ENCODE measurements at places on chromosomes 4 and X.

DNA sequence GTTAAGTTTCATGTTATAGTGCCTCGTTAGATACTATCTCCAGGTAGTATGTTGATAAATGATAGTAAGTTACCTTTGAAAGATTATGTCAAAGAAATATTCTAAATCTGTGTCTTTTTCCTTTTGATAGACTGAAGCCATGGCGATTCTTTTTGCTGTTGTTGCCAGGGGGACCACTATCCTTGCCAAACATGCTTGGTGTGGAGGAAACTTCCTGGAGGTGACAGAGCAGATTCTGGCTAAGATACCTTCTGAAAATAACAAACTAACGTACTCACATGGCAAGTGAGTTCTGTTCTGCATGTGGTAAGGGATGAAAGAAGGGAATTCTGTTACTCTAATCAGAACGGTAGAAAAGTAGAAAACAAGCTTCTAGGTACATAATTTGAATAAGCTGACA lies 8.2 kb downstream of the VAMP7 start:
- no peak for DNase-seq

DNA sequence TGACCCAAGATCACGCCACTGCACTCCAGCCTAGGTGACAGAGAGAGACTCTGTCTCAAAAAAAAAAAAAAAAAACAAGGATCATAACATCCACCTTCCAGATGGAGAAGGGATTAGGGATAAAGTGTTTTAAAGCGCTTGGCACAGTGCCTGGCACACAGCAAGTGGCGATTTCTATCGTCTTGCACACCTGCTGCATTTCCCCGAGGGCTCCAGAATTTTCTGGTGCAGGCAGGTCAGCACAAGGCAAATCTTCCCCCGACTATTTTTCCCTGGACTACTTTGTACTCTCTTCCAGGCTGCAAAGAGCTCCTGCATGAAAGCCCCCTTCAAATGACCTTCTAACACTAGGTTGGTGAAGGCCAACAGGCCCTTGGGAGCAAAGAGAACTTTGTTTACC lies 57.3 kb downstream of the APBB2 start:
- DNase-seq: no peak

DNA sequence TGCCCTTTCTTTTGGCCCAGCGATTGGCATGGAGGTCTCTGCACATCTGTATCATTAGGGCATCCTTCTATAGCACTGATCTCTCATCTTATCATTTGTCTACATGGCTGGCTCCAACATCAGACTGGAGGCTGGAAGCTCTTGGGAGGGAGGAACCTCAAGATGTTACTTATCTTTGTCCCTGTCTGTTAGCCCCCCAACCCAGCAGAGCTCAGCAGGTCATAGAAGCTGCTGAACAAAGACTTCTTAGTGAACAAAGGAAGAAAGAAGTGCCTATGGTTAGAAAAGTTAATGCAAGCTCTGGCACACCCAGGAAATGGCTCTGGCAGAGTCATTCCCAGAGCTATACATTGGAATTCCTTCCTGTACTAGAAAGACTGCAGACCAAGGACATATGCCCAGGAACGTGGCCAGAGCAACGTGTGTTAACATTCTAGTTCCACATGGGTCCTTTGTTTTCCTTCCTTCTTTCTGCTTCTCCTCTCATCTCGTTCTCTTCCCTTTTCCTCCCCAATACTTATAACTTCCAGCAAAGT lies 74.0 kb downstream of the SEL1L3 start:
- DNase-seq: no peak

DNA sequence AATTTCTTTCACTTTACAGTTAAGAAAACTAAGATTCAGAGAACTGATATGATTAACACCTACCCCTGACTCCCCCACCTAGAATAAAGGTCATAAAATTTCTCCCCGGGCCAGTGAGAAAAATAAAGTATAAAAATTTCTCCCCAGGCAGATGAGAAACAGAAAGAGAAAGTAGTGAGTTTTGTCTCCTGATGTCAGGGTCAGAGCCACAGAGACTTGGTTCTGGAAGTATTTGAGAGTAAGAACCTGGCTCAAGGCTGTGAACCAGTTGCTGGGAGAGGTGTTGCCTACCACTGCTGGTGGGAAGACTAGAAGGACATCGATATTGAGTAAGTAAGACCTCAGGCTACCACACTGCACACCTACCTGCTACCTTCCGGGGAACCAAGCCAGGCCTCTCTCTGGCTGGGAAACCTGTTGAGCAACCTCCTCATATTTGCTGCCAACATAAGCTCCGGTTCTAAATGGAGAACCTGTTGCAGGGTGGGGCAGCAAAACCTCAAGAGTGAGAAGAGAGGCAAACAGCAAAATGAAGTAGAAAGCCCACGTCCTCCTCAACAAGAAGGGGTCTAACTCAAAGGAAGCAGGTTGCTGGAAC lies 104.2 kb upstream of the PUDP start:
- DNase-seq: no peak

- no peak for DNase-seq
These were observed 1.2 kb downstream of the GEMIN8 start for GRCh38 chrX:14028473-14028872.

DNA sequence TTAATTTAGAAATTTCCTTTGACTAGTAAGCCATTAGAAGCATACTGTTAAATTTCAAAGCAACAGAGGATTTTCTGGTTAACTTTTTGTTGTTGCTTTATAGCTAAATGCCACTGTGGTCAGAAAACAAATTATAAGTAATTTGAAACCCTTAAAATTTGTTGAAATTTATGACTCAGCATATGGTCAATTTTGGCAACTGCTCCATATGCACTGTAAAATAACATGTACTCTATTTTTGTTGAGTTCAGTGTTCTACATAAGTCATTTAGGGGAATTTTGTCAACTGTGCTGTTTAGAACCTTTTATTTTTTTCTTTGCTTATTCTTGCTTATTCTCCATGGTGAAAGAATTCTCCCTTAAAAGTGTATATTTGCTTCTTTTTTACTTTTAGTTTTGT lies 28.6 kb downstream of the SCLT1 start:
- DNase-seq: peak; percentile 23

DNA sequence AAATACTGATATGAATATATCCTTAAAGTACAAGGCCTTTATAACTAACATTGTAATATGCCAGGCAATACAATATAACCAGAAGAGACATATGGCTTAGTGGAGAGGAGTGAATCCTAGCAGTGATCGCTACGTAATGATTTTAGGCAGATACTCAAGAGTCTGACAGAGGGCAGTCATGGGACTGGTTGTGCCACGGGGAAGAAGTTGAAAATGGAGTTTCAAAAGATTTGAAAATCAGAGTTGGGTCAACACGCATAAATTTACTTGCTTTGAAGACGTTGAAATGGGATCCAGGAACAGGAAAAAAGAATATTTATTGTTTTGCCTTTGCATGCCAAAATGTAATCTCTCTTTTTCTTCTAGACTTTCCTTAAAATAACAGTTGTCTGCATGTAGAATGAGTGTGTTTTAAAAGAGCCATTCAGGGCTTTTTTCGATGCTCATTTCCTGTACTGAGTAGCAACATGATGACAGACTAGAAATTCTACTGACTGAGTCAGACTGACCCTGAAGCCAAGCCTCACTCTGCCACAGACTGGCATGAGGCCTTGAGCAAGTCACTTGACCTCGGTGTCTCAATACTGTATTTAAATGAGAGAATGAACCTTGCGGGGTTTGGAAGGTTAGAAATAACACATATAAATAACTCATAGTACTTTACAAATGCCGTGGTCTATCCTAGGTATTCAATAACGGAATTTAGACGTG lies 8.1 kb upstream of the SMS start:
- DNase-seq: peak; percentile 51

DNA sequence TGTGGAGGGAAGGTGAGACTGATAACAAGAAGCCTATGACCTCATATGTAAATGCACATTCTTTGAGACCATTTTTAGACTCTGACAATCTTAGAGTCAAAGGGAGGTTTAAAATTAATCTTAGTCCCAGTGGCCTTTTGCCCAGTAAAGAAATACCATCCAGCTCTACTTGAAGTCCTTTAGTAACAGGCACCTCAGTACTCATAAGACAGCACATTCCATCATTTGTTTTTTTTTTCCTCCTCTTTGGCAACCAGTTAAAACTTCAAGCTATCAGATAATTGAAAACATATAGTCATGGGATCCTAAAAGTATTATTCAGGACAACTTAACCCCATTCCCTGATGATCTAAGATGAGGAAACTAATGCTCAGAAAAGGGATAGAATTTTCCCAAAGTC lies 4.6 kb downstream of the EDA2R start:
- no peak for DNase-seq

DNA sequence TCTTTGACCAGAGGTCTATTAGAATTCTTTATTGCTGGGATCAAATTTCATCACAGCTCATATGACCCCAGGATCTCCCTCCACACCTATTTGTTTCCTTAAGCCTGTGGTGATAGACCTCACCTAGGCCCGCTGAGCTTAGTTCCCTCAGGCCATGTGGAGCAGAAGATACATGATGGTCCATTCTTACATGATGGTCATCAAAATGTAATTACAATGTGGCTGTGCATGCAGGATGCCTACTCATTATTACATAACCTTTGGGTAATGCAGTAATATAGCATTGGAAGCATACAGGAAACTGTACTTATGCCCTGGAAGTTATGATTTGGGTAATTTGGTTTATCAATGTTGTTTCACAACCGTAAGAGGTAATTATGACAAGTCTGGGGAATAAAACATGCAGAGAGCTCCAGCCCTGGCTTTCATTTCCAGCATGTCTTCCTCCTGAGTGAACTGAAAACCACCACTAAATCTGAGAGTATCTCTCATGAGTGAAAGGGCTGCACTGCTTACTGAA lies 67.0 kb upstream of the AGA start:
- DNase-seq: no peak

- peak; percentile 49 for DNase-seq
These were observed 11.4 kb downstream of the UBE2D3 start for GRCh38 chr4:102815981-102816380.

- peak; percentile 18 for DNase-seq
These were observed 71.6 kb upstream of the LEF1 start for GRCh38 chr4:108240366-108240765.

- no peak for DNase-seq
These were observed 655.0 kb downstream of the RPA4 start for GRCh38 chrX:97538745-97539144.

GRCh38 chr4:86441175-86441936 lies 81.5 kb upstream of the MAPK10 start:
- peak; percentile 13 for DNase-seq

- DNase-seq: no peak
These were observed 49.2 kb upstream of the FAM9C start for GRCh38 chrX:13093529-13094140.

GRCh38 chrX:29652484-29652883 lies 562.9 kb upstream of the MAGEB2 start:
- peak; percentile 40 for DNase-seq

DNA sequence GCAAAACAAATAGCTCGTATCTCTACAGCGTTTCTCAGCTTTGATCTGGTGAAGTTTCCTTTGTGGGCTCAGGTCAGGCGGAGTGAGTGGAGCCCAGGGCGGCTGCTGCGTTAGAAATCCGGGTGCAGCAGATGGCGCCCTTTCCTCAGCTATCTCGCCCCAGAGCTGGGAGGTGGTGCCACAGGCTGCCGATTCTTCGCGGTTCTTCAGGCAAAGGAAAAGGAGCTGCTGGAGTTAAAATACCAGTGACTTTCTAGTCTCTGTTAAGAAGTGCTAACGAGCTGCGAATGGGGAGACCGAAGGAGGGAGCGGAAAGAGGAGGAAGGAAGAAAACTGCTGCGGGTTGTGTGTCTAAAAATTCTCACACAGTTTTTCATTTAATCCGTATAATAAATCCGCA lies 114.6 kb downstream of the CPE start:
- peak; percentile 34 for DNase-seq

- no peak for DNase-seq
These were observed 577.5 kb downstream of the IQCM start for GRCh38 chr4:149238097-149238496.

GRCh38 chr4:38149997-38150671 lies 189.9 kb downstream of the PTTG2 start:
- peak; percentile 62 for DNase-seq

DNA sequence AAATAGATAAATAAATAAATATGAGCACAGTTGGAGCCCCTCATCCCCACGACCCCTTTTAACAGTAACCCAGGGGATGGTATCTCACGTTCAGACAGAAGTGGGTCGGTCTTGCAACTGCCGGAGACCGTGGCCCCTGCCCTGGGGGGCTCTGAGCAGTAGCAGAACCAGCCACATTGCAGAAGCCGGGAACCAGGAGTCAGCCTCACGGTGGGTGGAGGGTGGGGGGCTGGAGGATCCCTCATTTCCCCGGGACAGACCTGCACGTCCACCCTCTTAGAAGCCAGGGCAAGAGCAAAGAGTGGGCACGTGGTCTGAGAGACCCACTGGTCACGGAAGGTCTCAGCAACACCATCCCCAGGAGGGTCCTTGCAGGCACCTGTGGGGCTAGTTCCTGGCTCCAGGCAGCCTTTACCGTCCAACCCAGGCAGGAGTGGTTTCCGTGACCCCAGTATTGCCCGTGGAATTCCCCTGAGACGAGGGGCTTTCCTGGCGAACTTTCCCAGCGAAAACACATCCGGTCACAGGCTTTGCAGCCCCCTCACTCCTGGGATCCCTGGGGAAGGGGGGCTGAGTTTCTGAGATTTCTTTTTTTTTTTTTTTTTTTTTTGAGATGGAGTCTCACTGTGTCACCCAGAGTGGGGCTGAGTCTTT lies 8.8 kb upstream of the IL3RA start:
- no peak for DNase-seq

DNA sequence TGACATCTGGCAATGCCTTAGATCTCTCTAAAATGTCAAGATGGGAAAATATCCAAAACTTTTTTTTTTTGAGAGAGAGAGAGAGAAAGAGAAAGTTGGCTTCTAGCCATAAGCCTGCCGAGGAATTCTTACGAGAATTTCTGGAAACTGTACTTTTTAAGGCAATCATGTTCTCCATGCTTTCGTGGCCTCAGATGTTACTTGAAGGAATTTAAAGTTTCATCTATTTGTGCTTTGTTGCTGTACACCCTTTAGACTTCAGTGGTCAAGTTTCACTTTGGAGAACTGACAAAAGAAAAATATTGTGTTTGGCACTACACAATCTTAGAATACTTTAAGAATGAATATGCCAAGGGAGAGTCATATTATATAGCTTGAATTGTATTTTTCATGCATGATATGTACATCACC lies 53.9 kb downstream of the FAT4 start:
- peak; percentile 81 for DNase-seq

DNA sequence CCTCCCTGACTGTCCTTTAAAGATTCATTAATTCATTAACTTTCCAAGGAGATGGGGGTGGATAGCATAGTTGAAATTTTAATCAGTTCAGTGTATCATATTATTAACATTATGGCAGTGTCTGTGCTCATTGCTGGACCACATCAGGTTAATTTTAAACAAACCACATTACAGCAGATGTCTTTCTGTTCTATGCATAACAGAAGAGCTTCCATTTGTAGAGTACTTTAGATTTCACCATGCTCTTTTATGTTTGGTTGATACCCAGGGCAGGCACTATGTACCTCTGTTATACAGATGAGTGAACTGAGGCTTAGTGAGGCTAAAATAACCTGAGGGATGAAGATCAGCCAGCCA lies 41.1 kb downstream of the AFF2 start:
- DNase-seq: no peak

Data from fibroblast of skin of left biceps (primary cell).